Peyer's patch (tissue), 4 donors: ENCODE measurements at places on chromosomes 3 and 15. TPM values are rescaled to one million over a fixed set of nuclear protein-coding genes. Genes with fewer than 3 reads are reported as not detected.
A peak's percentile ranks its signal among the peaks of the same experiment; 100 is the strongest.

DNA sequence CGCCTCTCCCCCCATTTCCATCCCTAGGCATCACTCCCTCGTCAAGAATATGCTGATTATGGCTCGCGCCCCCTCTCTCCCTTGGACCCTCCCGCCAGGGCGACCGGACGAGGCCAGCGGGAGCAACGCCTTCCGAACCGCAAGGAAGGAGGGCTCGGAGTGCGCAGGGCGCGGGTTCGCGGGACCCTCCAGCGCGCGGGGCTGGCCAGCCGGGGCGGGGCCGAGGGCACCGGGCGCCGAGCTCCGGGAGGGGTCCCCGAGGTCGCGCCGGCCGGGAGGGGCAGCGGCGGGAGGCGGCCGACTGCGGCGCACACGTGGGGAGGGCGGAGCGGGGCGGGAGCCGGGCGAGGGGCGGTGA is 483 bp downstream of the EHD4 start:
- H3K36me3 ChIP-seq: no peaks in the 10 kb centered on the region
- H3K4me1 ChIP-seq: peaks cover 25% of the 10 kb centered on the region
- peak overlapping the region; percentile 93 for H3K27ac ChIP-seq
- no peaks in the 10 kb centered on the region for H3K27me3 ChIP-seq

GRCh38 chr3:12944849-12945248 is 103.5 kb upstream of the RPL32 start:
- no peaks in the 10 kb centered on the region for H3K27me3 ChIP-seq
- peaks cover 10% of the 10 kb centered on the region for H3K36me3 ChIP-seq
- no peak overlapping the region for H3K4me3 ChIP-seq
- no peak overlapping the region for H3K27ac ChIP-seq
- H3K4me1 ChIP-seq: peaks cover 11% of the 10 kb centered on the region

- H3K27ac ChIP-seq: no peak overlapping the region
- H3K4me3 ChIP-seq: no peak overlapping the region
- no peaks in the 10 kb centered on the region for H3K27me3 ChIP-seq
- no peaks in the 10 kb centered on the region for H3K4me1 ChIP-seq
- DNase-seq: no peak
Observed at GRCh38 chr3:171240504-171240835, 213.9 kb upstream of the SLC2A2 start.

GRCh38 chr3:90221900-90222299 is 1114.5 kb downstream of the EPHA3 start:
- no peak for DNase-seq
- H3K36me3 ChIP-seq: no peaks in the 10 kb centered on the region
- H3K4me1 ChIP-seq: no peaks in the 10 kb centered on the region
- H3K4me3 ChIP-seq: no peak overlapping the region

GRCh38 chr15:49223536-49224274 is 53.7 kb downstream of the GALK2 start:
- no peak for DNase-seq
- no peaks in the 10 kb centered on the region for H3K36me3 ChIP-seq
- no peaks in the 10 kb centered on the region for H3K4me1 ChIP-seq
- no peak overlapping the region for H3K27ac ChIP-seq
- H3K27me3 ChIP-seq: no peaks in the 10 kb centered on the region

- no peaks in the 10 kb centered on the region for H3K27me3 ChIP-seq
- H3K4me3 ChIP-seq: peak overlapping the region; percentile 44
- peak overlapping the region; percentile 53 for H3K27ac ChIP-seq
- no peaks in the 10 kb centered on the region for H3K4me1 ChIP-seq
Observed at GRCh38 chr3:186241910-186242821, 119.9 kb downstream of the DGKG start.

DNA sequence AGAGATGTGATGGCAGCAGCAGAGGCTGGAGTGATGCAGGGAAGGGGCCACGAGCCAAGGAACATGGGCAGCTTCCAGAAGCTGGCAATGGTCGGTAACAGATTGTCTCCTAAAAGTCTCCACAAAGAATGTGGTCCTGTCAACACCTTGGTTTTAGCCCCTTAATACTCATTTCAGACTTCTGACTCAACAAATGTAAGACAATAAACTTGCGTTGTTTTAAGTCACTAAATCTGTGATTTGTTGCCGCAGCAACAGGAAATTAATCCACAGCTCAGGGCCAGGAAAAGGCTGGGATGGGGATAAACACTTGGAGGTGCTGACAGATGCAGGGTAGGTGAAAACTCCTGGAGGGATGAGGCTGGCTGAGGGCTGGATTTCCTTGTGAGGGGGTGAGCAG is 69.9 kb downstream of the OXNAD1 start:
- no peak overlapping the region for H3K27ac ChIP-seq
- no peak overlapping the region for H3K4me3 ChIP-seq
- no peak for DNase-seq
- H3K36me3 ChIP-seq: no peaks in the 10 kb centered on the region

The FGD5 gene
- 12.3 TPM for total RNA-seq

The KNL1 gene
- 6.6 TPM for total RNA-seq

The CCDC80 gene
- total RNA-seq: 20.7 TPM

The DNAJB11 gene
- 23.9 TPM for total RNA-seq

The CCR3 gene
- not detected for total RNA-seq

The MUC4 gene
- total RNA-seq: 7.0 TPM
